ENCODE measurements at places on chromosomes 6 and 20.

- no peak for DNase-seq
Measured at GRCh38 chr6:167726043-167726621, 100.6 kb upstream of the AFDN start.

DNA sequence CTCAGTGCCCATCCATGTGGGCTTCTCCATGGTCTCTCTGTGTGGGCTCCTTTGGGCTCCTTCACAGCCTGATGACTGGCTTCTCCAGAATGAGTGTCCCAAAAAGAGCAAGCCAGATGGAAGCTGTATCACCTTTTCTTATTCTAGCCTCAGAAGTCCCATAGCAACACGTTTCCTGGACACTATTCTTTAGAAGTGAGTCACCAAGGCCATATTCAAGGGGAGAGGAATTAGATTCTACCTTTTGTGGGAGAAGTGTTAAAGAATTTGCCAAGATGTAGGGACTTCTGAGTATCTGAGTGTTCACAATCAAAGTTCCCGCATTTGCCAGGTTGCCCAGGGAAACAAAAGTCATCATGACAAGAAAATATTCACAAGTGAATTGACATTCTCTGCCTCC is 20.7 kb upstream of the TBC1D22B start:
- no peak for DNase-seq

- no peak for DNase-seq
Measured at GRCh38 chr6:84763886-84764331, 489 bp downstream of the TBX18 start.

DNA sequence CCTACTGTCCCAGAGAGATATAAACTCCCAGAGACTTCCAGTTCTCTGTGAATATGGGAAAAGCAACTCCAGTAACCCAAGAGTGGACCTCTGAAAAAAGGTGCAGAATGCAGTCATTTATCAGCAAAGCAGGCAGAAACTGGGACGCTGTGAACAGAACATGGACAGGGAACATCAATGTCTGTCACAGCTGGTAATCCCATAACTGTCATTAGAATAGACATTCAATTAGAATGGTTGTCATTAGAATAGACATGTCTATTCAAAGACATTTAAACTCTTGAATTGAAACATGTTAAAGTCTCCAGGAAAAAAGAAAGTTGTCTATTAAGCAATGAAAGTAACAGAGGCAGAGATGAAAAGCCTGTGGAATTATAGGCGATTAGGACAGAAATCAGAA is 302.1 kb downstream of the BTBD3 start:
- no peak for DNase-seq
